Lower lobe of right lung (tissue), 2 donors: ENCODE measurements at places on chromosomes 1 and 21.

DNA sequence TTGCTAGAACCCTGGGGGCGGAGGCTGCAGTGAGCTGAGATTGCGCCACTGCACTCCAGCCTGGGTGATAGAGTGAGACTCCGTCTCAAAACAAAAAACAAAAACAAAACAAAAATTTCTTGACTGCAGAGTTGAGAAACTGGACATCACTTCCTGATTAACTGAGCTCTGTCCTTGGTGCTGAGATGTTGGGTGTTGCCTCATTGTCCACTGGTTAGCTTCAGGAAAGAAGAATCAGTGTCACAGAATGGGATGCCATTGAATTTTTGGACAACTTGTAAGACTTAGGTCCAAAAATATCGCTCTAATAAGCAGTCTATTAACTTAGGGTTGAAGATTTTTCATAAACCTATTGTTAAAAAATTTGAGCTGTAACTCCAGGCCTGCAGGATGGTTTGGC is 23.8 kb upstream of the KCNA10 start:
- DNase-seq = no peak

DNA sequence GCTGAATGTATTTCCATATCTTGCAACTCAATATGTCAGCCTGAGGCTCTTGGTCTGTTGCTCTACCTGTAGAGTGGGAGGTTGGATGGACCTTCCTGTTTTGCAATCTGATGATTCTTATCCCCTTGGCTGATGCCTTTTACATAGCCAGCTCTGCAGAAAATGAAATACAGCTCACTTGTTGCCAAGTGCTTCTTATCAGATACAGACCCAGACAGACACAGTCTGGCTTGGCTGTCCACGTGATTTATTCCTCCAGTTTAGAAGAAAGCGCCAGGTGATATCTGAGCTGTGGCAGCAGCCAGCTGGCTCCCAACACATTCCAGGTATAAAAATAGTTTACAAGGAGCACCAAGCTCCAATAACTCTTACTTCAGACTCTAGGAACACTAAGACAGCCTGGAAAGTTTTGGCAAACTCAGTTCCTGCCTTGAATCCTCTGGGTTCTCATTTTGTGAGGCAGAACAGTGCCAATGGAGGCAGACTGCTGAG is 479.2 kb upstream of the USP24 start:
- DNase-seq = no peak

DNA sequence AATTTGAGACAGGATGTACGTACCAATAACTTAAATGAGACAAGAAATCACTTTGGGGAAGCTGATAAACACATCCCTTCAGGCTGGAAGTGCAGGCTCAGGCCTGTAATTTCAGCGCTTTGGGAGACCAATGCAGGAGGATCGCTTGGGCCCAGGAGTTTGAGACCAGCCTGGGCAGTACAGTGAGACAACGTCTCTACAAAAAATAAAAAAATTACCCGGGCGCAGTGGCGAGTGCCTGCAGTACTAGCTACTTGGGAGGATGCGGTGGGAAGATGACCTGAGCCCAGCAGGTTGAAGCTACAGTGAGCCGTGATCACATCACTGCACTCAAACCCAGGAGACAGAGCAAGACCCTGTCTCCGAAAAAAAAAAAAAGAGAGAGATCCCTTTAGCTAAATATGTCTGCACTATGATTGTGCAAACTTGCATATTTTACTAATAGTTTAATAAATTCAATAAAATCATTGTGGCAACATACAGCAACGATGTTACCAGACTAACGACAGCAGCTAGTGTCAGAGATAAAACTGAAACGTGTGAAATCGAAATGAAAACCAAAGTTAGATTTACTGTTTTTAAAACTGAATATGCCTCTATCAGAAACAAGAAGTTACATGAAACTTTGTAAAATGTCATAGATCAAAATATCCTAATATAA is 54.7 kb downstream of the CD2 start:
- no peak for DNase-seq

- DNase-seq = no peak
Measured at GRCh38 chr21:39737376-39738000, 7.5 kb upstream of the IGSF5 start.

- DNase-seq = no peak
Measured at GRCh38 chr1:176193023-176193422, 14.1 kb downstream of the COP1 start.

DNA sequence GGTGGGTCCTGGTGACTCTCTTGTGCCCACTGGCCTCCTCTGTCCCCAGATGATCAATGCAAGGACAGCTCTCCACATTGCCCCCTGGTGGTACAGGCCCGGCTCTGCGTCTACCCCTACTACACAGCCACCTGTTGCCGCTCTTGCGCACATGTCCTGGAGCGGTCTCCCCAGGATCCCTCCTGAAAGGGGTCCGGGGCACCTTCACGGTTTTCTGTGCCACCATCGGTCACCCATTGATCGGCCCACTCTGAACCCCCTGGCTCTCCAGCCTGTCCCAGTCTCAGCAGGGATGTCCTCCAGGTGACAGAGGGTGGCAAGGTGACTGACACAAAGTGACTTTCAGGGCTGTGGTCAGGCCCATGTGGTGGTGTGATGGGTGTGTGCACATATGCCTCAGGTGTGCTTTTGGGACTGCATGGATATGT is 10.8 kb downstream of the ADAMTSL4 start:
- peak; percentile 86 for DNase-seq

GRCh38 chr1:19435181-19435580 is 50.2 kb downstream of the CAPZB start:
- DNase-seq = no peak

- DNase-seq = no peak
Measured at GRCh38 chr1:179080866-179081686, 794 bp upstream of the TOR3A start.

DNA sequence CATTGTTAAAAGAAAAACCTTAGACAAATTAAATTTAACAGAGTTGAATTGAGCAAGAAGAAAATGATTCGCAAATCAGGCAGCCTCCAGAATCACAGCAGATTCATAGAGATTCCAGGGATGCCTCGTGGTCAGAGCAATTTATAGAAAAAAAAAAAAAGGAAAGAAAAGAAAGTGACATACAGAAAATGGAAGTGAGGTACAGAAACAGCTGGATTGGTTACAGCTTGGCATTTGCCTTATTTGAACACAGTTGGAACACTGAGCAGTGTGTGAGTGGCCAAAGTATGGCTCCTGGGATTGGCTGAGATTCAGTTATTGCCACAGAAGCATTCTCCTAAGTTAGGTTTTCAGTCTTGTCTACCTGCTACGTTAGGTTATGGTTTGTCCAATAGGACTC is 9.1 kb upstream of the C21orf91 start:
- no peak for DNase-seq

GRCh38 chr21:26366781-26367180 is 196.2 kb upstream of the APP start:
- no peak for DNase-seq

DNA sequence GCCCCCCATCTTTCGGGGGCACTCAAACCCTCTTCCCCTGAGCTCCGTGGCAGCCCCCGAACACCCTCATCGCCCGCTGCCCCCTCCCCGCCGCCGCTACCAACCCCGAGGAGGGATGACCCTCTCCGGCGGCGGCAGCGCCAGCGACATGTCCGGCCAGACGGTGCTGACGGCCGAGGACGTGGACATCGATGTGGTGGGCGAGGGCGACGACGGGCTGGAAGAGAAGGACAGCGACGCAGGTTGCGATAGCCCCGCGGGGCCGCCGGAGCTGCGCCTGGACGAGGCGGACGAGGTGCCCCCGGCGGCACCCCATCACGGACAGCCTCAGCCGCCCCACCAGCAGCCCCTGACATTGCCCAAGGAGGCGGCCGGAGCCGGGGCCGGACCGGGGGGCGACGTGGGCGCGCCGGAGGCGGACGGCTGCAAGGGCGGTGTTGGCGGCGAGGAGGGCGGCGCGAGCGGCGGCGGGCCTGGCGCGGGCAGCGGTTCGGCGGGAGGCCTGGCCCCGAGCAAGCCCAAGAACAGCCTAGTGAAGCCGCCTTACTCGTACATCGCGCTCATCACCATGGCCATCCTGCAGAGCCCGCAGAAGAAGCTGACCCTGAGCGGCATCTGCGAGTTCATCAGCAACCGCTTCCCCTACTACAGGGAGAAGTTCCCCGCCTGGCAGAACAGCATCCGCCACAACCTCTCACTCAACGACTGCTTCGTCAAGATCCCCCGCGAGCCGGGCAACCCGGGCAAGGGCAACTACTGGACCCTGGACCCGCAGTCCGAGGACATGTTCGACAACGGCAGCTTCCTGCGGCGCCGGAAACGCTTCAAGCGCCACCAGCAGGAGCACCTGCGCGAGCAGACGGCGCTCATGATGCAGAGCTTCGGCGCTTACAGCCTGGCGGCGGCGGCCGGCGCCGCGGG is 837 bp downstream of the FOXD3 start:
- peak; percentile 55 for DNase-seq

- no peak for DNase-seq
Measured at GRCh38 chr21:36756527-36756926, 57.6 kb downstream of the SIM2 start.

- no peak for DNase-seq
Measured at GRCh38 chr1:168636200-168636599, 59.8 kb downstream of the XCL1 start.

DNA sequence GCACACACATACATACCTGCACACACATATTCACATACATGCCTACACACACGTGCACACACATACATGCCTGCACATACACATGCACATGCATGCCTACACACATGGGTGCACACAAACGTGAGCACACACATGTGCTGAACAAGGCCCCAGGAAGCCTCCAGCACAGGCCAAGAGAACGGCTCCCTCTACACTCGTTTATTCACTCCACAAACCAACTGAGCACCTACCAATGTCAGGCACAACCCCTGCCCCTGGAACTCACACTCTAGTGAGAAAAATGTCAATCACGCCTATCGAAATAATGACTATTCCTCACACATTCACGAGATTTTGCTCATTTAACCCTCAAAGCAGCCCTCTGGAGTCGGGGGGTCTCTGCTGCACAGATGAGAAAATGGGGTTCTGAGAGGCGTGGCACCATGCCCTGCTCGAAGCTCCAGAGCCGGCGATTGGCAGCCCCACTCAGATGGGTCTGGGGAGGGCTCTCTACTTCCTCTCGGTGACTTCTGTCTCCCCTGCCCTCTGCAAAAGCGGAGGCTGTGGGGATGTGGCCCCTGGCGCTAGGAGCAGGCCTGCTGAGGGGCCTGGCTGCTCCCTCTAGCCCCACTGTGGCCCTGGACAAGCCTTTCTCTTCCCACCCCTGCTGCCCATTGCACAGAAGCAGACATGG is 90.2 kb upstream of the RUNX3 start:
- DNase-seq = no peak

- no peak for DNase-seq
Measured at GRCh38 chr1:13951793-13952751, 252.1 kb downstream of the PRDM2 start.

GRCh38 chr1:40409467-40409866 is 35.9 kb downstream of the SMAP2 start:
- DNase-seq = no peak

DNA sequence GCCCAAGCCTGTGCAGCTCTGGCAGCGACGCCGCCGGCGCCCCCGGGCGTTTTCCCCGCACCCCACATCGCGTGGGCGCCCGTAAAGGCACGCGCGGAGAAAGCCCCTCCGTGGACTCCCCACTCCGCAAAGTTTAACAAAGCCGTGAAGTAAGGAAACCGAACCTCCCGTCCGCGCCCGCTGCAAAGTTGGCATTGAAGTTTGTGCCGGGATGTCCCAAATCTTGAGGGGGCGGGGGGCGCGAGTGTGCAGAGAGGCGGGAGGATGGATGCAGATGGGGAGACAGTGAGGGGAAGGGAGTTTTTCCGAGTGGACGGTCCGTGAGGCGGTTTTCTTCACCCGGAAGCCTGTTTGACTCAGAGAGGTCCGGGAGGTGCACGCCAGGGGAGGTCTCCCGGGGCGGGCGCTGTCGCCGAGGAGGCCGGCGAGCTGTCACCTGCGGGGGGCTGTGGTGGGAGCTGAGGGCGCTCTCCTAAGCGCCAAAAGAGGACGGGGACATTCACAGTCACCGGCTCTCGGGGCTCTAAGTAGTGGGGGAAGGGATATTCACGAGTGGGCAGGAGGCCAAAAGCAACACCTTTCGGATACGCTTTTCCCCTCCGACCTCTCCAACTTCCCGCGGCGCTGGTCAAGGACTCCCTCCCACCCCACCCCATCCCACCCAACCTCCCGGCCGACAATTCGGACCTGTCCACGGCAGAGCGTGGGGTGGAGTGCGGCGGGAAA is 1.3 kb downstream of the WLS start:
- peak; percentile 53 for DNase-seq

- no peak for DNase-seq
Measured at GRCh38 chr1:148296511-148296910, 144.4 kb upstream of the NBPF11 start.

GRCh38 chr21:14533499-14534428 is 12.4 kb downstream of the SAMSN1 start:
- DNase-seq = no peak

DNA sequence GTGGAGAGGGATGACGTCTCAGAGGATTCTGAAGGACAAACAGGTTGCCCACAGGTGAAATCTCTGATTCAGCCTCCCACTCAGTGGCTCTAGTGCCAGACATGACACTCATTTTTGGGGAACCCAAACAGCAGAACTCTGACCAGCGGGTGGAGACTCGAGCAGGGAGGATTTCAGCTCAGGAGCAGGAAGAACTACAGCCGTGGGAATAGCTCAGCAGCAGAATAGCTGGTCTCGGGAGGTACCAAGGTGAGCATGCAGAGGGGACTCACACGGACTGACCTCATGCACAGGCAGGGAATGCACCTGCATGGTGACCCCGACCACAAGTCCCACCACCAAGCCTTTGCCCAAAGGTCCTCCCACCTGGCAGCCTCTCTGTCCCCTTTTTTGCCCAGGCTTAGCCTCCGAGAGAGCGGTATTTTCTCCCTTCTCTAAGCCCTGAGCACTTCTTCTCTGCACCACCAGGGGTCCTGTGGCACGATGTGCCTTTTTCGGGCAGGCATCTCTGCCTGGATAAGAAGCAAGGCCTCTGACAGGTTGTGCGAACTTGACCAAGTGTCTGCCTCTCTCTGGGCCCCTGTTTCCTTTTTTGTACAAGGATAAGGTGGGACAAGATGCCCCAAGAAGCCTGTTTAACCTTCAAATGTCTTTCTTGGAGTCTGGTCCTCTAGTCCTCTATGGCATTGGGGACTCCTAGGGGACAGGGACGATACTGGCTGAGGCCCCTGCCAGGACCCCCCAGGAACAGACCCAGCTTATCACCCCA is 8.8 kb upstream of the FGR start:
- peak; percentile 64 for DNase-seq

DNA sequence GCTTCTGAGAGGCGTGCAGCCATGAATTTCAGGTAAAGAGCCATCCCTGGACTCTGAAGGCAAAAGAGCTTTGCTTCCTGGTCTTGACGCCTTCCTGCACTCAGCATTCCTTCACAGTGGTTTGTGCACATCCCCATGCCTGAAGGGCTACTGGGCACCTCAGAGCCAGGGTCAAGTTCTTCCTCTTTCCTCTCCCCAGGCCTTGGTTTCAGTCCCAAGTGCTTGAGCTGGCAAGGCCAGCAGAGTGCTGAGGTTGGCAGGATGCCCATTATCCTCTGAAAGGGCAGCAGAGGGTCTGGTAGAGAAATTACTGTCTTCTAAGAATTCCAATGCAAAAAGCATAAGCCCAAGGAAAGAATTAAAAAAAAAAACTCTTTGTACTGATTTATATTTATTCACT is 1064.9 kb downstream of the TTLL7 start:
- DNase-seq = no peak
